NCI-H748 treated with DMSO at 0.1 percent for 48 hours (cell line): ENCODE measurements at places on chromosomes 1 and 21.

- DNase-seq, result no peak
These were observed 66.5 kb upstream of the LYST start for GRCh38 chr1:235933017-235933765.

DNA sequence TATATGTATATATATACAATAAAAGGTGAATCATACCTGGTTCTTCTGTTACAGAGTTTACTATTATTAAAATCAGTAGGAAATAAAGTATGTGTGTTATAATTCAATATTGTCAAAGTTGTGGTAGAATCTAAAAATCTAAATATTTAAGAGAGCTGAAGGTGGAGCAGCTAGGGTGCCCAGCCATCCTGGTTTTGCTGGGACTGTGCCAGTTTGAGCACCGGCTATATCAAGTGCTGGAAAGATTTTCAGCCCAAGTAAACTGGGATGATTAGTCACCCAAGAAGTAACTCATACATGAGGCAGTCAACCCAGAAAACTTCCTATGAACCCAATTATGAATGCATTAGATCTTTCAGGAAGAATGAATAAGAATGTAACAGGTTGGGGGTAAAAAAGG is 16.9 kb upstream of the KRTAP19-5 start:
- no peak for DNase-seq

DNA sequence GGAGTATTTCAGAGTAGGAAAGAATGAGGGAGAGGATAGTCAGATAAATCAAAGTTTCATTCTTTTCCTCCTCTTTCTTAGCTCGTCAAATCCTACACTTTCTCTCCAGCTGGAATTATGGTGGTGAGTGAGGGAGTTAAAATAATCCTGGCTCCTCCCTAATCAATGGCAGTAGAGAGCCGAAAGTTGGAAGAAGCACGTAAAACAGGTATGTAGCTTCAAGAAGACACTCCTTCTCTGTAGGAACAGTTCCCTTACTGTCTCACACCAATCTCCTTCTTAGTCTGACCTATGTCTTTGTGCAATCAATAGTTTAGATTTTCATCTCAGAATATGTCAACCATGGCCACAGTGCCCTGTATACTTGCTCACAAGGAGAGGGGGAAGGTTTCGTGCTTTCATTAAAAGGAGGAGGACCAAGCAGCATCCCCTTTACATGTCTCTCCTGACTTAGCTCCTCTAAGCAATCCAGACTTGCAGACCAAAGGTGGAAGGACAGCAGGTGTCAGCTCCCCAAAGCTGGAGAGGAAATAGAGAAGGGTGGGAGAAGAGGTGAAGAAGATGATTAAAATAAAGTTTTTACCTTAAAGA is 878 bp downstream of the MINDY1 start:
- no peak for DNase-seq

- DNase-seq, result no peak
These were observed 43.2 kb downstream of the DNM3 start for GRCh38 chr1:171884475-171884874.

- DNase-seq, result no peak
These were observed 650.8 kb downstream of the PLPP3 start for GRCh38 chr1:55928576-55928975.

DNA sequence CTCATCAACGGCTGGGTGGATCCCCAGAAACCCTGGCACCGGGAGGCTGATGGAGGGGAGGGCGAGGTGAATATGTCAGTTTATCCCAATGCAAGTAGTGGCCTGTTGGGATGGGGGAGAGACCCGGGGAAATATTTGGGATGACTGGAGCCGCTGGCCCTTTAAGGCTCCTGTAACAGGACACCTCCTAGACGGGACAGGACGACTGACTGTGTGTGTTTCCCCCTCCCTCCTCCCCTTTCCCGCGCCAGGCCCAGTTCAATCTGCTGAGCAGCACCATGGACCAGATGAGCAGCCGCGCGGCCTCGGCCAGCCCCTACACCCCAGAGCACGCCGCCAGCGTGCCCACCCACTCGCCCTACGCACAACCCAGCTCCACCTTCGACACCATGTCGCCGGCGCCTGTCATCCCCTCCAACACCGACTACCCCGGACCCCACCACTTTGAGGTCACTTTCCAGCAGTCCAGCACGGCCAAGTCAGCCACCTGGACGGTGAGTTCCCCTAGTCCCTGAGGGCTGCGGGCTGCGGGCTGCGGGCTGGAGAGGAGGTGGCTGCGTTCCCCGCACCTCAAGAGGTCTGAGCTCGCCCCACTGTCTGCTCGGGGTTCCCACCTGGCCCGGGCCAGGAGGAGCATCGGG is 44.8 kb upstream of the CCDC27 start:
- DNase-seq, result no peak

DNA sequence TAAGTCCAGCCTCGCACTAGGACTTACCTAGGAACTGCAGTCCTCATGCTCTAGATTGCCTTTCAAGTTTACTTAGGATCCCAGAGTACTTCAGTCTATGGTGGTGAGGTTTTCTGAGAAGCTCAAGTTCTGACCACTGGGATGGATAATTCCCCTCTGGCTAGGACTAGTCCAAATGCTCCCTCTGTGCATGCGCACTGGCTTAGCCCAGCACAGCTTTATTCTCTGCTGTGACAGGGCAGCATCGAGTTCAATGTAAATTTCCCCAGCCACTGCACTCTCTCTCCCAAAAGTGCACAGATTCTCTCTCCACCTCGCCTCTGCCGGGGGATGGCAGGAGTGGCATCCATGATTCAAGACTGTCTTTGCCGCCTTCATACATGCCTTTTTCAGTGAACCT is 241.6 kb downstream of the ZNF326 start:
- DNase-seq, result no peak

- no peak for DNase-seq
These were observed 106.1 kb downstream of the SEC16B start for GRCh38 chr1:177863796-177864195.

- no peak for DNase-seq
These were observed 14.8 kb downstream of the MFSD2A start for GRCh38 chr1:39969531-39970270.

GRCh38 chr1:50978852-50979781 is 9.1 kb downstream of the CDKN2C start:
- DNase-seq, result peak; percentile 72

GRCh38 chr1:177306981-177307380 is 136.2 kb downstream of the BRINP2 start:
- no peak for DNase-seq

DNA sequence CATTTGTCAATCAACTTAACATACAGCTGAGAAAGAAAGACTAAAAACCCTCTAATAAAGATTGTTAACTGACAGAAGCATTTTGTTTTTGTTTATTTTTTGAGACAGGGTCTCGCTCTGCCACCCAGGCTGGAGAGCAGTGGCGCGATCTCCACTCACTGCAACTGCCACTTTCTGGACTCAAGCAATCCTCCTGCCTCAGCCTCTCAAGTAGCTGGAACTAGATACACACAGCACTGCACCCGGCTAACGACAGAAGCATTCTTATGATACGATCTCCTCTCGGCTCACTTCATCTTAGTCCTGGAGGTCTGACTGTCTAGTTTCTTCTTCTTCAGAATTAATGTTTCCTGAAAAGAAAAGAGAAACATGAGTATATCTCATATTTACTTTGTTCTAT is 23.5 kb downstream of the RSPH1 start:
- DNase-seq, result no peak

DNA sequence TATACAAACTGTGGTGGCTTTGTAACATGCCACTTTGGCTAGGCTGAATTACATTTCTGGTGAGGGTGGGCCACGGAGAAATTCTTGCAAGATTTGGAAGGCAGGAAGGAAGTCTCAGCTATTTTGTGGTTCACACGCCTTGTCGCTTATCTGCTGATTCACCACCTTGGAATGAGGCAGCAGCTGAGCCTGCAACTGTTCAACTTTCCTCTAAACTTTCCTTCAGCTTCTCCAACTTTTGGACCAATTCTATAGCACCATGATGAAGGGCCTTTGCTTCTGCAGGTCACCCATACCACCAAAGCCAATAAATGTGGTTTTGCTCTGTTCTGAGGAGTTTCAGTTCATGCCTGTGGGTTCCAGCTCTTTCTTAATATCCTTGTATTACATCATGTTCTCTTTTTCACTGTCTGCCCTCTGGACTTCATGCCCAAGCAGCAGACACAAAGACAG is 337.6 kb upstream of the SNX7 start:
- DNase-seq, result no peak

DNA sequence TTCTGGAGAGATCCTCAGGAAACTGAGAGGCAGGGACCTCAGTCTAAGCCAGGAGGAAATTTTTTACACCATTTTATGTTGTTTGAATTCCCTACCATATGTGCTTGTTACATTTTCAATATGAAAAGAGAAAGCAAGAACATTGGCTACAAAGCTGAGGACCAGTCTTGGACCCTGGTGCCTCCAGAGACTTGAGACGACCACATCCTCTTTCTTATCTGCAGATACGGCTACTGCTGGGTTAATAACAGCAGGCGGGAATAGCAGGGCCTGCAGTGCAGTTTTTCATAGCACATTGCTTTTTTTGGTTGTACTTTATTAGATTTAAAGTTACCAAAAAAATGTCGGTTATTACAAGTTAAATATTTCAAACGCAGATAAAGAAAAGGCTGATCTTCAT is 3.9 kb downstream of the KDM4A start:
- DNase-seq, result no peak

- DNase-seq, result peak; percentile 65
These were observed 384.9 kb downstream of the HLX start for GRCh38 chr1:221263831-221264767.

DNA sequence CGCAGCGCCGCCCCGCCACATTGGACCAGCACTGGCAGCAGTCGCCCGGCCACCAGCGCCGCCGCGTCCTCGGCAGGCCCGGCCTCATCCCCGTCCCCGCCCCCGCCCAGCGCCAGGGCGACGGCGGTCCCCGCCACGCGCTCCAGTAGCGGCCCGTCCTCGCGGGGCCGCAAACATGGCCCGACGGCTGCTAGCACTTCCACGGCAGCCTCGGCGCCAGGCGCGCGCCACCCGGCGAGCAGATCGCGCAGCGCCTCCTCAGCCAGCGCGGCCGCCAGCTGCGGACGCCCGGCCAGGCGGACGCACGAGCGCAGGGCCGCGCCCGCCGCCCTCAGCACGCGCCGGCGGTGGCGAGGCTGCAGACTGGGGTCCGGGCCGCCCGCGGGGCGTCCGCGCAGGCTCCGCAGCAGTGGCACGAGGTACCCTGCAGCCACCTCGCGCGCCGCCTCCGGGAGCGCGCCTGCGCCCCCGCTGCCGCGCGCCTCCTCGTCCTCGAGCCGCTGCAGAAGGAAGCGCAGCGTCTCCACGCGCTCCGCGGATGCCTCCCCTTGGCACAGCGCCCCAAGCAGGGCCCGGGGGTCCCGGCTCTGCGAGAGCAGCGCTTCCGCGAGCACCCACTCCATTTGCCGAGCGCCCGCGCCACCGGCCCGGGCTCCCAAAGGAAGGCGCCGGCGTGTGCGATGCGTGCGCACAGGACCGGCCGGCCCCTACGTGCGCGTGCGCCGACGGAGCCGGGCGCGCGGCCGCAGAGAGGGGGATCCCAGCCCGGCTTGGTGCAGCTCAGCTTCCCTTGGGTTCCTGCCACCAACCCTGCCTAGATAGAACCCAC is at the start of gene TARBP1:
Gene TARBP1, minus strand, starts transcription at position 699 of the 829 bp plus-strand sequence. Its CDS starts 76 bp downstream, at position 623.
- peak; percentile 40 for DNase-seq

- DNase-seq, result no peak
These were observed 10.3 kb upstream of the SRRM1 start for GRCh38 chr1:24632832-24633175.

DNA sequence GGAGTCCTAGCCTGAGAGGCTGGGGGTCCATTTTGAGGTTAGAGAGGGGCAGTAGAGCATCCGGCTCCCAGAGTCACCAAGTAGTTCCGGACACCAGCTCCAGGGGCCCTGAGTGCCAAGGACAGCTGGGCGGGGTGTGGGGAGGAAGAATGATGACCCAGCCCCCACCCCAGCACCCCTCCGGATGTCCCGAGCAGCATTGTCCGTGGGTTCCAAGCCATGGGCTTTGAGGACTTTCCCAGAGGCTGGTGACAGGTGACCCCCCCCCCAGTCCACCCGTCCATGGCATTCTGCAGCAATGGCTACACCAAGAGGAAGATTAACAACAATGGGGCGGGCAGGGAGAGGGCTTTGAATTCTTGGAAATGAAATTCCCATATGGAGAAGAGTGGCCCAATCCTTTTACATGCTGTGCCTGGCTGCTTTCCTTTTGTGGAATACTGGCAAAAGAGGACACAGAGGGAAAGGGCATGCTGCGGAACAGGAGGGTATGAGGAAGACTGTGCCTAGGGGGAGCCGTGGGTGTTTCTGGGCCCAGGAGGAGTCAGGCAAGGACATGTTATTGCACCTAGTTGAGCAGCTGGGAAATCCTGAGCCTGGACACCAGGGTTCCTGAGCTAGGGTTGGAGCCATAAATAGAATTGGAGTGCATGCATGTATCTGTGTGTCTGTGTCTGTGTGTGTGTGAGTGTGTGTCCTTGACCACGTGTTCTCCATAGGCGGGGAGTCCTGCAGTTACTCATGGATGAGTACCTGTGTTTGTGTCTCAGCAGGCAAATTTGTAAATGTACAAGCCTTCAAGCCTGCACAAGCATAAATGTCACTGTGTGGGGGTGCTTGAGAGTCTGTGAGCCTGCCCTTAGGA is 956 bp downstream of the ATP1A2 start:
- no peak for DNase-seq
